ENCODE measurements at places on chromosomes 7 and 10.

DNA sequence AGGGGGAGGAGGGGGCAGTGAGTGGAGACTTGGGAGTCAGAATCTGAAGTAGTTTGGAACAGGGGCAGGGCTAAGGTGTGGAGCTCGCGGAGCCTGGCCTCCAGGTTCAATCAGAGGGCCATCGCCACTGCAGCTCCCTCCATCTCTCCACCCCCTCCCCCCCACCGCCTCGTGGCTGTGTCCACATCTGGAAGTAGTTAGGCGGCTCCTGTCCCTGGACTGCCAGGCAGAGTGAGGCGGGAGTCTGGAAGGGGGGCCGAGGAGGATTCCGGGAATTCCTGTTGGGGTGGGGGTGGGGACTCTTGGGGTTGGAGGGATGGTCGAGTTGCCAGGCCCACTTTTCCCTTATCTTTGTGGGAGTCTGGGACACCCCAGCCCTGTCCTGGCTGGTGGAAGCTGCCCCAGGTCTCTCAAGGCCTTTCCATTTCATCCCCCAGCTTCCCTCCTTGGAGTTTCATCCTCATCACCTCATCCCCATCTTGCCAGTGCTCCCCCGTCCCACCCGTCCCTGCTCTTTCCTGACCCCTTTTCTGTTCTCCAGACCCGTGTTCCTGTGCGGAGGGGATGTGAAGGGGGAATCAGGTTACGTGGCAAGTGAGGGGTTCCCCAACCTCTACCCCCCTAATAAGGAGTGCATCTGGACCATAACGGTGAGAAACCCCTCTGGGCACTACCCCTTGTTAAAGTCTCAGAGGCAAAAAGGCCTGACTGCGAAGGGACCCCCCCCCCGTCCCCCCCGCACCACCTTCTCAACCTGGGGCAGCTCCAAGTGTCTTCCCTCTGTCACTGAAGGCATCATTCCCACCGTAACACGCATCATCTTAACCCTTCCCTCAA is 944 bp downstream of the PCOLCE start:
- no peak for DNase-seq

GRCh38 chr10:64444564-64444963 is 923.4 kb downstream of the REEP3 start:
- DNase-seq: no peak

- no peak for DNase-seq
Observed at GRCh38 chr7:81761821-81762220, 8.0 kb downstream of the HGF start.

DNA sequence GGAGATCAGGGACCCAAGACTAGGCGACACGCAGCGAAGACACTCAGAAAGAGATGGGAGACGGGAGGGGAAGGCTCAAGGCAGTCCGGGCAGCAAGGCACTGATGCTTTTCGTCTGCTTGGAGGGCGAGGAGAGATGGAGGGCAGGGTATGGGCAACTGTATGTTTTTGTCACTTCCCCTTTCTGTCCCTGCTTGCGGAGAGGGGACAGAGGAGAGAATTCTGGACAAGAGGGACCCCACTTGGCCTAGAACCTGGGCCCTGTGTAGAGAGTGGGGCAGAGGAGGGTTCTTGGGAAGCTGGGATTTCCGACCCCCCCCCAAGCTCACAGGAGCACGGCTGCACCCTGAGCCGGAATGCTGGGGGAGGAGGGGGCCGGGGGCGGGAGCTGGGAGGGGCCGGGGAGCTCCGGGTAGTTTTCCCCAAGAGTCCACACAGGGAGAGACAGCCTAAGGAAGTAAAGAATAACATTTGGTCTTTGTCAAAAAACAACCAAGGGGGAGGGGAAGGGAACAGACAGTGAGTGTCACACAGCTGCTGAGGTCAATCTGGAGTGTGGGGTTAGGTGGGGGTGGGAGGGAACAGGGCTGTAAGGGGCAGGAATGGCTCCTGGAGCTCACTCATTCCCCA is 1.8 kb downstream of the LRCH4 start:
- peak; percentile 62 for DNase-seq

DNA sequence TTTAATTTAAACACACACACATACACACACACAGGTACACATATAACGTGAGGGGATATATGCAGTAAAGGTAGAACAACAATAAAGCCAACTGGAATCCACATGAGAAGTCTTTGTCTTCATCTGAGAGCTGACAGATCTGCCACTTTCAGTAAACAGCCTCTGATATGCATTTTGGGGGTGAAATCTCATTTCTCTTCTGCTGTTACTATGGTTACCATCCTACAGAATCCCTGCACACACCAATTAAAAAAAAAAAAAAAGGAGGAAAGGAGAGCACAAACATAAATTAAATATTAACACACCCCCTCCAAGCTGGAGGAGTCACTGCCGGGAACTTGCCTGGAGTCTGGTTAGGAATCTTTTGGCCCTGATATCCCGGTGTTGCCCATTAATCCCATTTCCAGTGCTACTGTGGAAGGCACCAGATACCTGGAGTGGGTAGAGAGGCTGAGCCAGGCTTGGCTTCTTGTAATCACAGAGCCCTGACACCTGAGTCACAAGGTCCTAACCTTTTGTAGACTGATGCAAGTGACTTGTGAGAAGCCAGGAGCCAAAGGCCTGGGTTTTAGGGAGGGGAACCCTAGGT is 169.1 kb downstream of the LHFPL3 start:
- DNase-seq: no peak

- DNase-seq: no peak
Observed at GRCh38 chr10:101267290-101267680, 38.0 kb upstream of the LBX1 start.

DNA sequence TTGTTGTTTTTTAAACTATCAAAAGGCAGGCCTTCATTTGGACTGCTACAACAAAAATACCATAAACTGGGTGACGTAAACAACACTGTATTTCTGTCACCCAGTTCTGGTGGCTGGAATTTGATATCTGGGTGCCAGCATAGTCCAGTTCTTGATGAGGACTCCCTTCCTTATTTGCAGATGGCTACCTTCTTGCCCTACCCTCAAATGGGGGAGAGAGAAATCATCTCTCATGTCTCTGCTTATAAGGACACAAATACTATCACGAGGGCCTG is 25.2 kb downstream of the ACTA2 start:
- DNase-seq: no peak

DNA sequence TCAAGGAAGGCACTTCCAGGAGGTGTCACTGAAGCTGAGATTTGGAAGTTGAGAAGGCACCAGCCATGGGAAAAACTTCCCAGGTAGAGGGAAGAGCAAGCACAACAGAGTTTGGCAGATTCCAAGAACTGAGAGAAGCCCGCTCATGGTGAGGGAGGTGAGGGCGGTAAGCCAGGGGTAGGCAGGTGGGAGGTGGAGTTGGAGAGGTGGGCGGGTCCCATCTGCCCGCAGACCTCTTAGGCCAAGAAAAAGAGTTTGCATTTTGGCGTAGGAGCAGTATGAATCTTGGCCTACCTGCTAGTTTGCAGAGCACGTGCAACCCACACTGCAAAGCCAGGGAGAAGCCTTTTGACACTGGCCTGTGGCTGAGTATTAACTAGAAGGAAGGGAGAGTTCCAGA is 18.8 kb downstream of the FRMPD2 start:
- no peak for DNase-seq

DNA sequence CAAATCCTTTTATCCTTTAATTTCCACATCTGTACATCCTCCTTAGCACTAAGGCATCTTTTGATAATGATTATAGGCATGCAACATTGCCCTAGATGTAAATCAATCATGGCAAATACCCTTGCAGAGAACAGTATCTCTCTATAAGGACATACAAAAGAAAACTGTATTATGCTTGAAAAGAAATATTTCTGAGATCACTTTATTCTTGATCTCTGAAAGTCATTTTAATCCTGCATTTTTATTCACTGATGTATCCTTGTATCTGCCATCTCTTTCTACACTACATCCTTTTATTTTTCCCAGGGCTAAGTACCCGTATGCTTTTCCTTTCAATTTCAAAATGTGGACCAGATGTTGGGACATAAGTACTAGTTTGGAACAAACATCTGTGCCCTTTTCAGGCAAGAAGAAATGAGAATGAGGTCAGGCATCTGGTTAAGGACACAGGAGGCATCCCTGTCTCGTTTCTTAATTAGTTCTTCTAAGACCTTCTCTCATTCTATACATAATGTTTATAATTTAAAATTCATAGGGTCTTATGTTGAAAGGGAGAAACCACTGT is 338.6 kb downstream of the CNTNAP2 start:
- no peak for DNase-seq

DNA sequence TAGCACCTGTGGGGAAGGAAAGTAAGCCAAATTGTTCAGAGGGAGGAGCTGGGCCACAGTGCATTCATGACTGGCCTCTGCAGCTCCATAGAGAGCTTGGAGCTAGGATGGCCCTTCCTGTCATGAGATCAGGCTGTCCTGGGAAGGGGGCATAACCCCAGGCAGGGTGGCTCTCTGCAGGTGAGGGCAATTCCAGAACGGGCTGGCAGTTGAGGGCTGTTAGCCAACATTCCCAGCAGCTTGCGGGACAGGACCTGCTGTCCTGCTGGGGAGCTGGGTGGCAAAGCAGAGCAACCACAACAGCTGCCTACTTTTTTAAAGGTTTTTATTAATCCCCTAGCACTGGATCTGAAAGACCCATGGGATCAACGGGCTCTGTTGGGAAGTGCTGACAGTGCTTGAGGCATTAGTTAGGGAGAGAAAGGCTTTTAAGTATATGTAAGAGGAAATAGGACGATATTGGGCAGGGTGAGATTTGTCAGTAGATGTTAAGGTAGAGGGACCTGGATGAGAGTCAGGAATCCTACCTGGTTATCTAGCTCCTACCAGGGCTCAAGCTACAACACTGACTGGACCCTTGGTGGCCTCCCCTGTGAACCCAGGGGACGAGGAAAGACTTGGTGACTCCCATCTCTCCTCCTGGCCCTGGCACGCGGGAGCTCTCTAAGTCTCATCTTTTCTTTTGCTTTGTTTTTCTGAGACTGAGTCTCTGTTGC is 77.8 kb downstream of the NAMPT start:
- no peak for DNase-seq

DNA sequence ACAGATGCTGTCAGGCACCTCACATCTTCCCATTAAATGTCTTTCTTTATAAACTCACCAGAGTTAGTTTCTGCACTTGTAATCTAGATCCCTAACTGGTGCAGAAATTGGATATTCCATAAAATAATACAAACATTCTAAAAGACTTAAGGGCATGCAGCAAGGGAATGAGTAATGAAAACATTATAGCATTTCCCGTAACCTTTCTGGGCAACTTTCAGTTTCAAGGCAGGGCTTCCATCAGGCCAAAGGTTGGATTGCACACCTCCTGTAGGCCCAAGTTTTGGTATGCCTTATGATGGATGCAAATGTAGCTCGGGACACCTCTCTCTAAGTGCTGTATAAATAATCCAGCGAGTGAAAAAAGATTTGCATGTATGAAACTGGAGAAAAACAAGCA is 129.9 kb upstream of the LYZL2 start:
- peak; percentile 50 for DNase-seq

GRCh38 chr7:128150223-128150865 is 90.7 kb upstream of the LEP start:
- peak; percentile 62 for DNase-seq

DNA sequence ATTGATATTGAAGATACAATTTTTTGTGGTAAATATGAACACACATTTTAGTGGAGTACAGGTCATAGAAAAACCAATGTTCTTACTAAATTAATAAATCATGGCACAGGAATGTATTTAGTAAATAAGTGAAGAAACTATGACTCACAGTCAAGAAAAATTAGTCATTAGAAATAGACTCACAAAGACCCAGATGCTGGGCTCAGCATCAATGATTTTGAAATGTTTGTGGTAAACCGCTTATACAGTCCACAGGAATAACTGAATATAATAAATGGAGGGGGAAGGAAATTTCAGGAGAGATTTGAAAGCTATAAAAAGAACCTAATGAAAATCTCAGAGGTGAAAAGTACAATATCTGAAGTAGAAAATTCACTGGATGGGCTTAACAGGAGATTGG is 138.3 kb upstream of the ADCY1 start:
- peak; percentile 49 for DNase-seq

- no peak for DNase-seq
Observed at GRCh38 chr7:148367731-148368475, 222.7 kb upstream of the C7orf33 start.

Measured in suppressor macrophage treated with lipopolysaccharide for 4 hours (primary cell).